NCI-H2029 (cell line): ENCODE measurements at places on chromosomes 12 and 14.

- no peak for DNase-seq
These were observed 840 bp downstream of the DHRS7 start for GRCh38 chr14:60164404-60164711.

DNA sequence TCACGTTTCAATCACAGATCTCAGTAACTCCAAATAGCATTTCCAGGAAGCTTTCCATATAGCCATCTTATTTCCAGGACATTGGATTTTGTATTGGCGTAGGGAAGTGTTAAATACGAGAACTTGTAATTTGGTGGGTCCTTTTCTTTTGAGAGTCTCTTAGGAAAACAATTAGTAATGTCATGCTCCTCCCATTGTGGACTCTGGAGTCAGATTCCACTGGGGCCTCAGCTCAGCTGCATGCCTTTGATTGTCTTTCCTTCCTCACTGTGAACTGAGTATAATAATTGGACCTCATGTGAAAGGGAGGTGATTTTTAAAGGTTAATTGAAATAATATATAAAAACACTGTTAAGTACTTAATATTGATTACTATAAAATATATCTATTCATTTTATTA lies 462.6 kb downstream of the NPAS3 start:
- DNase-seq: peak; percentile 63

DNA sequence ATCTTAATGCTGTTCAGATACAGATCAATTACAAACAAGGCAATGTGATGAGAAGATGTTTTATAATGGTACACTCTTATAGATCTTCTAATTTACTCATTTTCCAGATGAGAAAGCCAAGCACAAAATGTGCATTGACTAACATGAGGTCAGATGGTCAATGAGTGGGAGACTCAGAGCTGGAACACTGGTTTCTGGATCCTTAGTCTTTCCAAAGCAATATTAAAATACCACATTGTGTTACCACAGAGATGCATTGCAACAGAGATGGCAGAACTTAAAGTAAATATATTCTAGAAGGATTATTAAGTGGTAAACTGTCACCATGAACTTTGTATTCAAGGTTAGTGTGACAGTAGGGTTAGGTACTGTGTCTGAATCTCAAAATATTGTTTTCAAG lies 113.6 kb downstream of the SLC15A5 start:
- DNase-seq: no peak

GRCh38 chr12:868722-869121 lies 80.8 kb downstream of the RAD52 start:
- DNase-seq: no peak

GRCh38 chr14:39232554-39233415 lies 930 bp upstream of the MIA2 start:
- no peak for DNase-seq

DNA sequence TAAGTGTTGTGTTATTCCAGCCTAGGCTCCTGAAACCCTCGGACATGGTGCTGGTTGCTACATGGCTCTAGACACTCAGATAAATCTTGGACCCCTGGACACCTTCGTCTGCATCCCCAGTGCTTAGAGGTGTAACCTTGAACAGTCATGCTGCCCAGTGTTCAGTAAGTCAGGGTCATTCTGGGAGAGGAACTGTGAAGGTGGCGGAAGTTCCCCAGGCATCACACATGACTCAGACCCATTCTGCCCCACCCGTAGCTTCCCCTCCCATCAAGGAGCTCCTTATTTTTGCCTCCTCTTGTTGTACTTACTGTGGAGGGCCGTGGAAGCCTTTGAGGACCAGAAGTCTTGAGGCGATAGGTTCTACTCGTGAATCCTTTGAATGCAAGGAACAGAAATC lies 18.1 kb upstream of the SSPN start:
- DNase-seq: no peak

GRCh38 chr14:58985786-58986185 lies 202.7 kb upstream of the DAAM1 start:
- DNase-seq: no peak

GRCh38 chr12:64877363-64878004 lies 53.0 kb downstream of the TBC1D30 start:
- DNase-seq: no peak

GRCh38 chr12:12469386-12469785 lies 93.3 kb downstream of the DUSP16 start:
- DNase-seq: no peak

DNA sequence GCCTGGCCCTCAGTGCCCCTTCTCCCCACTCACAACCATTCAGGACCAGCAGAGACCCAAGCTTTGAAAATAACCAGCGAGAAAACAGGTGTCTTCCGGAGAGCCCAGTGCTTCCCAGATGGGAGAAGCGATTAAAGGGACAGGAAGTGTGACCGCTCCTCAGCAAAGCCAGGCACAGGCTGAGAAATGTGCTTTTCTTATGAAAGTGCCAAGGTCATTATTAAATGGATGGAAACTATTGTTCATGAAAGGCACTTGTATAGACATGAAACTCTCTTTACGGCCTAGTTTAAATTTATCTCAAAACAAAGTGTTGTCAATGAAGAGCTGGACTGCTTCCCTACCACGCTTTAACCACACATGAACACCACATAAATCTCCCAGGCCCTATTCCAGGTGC lies 210.4 kb downstream of the SPTSSA start:
- DNase-seq: no peak

GRCh38 chr12:52458861-52459260 lies 6.9 kb upstream of the KRT6B start:
- no peak for DNase-seq

GRCh38 chr12:55696796-55697462 lies 10.8 kb downstream of the ITGA7 start:
- no peak for DNase-seq

DNA sequence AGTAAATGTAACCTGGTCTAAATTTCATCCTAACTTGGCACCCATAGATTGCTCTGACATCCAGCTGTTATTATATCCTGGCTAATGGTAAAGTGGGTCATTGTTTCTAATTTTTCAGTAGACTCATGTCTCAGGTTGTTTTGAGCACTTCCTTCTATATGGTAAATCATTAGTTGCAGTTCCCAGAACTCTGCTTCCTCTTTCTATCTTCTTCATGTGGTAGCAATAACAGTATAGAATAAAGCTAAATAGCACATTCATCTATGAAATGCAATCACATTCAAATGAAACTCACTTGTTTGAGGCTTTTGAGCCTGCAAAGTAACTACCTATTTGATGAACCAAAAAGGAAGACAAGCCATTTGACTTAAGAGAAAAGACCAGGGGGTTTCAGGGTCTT lies 65.1 kb upstream of the GZMB start:
- no peak for DNase-seq

DNA sequence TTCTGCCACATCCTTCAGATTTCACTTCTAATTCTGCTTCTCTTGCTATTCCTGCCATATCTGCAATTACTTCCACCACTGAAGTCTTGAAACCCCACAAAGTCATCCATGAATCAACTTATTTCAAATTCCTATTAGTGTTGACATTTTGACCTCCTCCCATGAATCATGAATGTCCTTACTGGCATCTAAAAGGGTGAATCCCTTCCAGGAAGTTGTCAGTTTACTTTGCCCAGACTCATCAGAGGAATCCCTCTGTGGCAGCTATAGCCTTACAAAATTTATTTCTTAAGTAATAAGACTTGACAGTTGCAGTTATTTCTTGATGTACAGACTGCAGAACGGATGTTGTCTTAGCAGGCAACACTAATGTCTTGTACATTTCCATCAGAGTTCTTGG lies 162.9 kb downstream of the PCNX1 start:
- no peak for DNase-seq

- no peak for DNase-seq
These were observed 49.9 kb downstream of the OTX2 start for GRCh38 chr14:56760164-56760914.

DNA sequence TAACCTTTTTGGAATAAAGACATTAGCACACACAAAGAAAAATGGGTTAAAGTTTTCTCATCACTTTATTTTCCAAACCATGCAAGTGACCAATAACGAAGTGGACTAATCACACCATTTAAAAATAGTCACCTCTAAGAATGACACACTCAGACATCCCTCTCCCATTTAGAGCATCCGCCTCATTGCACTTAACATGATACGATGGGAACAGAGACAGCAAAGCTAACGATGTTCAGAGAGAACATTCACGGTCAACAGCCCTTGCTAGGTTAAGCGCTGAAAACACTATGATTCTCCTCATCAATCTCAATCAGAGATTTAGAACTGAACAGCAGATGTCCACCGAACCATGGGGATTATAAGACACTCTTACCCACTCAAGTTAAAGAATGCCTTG lies 35.8 kb downstream of the NIN start:
- no peak for DNase-seq

DNA sequence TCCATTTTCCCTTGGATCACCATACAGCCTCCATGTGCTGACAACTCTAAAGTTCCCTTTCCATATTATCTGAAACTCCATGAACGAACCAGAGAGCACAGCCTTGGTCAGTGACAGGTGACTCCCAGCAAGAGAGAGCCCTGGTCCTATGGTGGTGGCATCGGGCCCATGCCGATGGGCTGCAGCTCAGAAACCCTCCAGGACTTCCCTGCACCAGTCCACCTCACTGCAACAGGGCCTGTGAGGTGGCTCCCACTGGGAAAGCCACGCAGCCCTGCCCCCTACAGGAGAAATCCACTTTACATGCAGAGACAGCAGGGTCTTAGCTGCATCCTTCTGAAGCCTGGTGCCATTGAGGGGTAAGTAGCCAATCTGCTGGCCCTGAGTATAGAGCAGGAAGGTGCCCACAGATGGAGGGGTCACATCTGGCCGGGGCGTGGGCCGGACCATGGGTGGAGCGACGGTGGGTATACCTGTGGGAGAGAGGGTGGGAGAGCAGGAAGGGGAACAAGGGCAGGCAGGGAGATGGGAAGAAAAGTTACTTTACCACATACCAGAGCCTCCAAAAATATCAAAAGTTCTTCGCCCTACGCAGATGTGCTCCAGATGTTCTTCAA lies 24.7 kb downstream of the RTRAF start:
- no peak for DNase-seq

DNA sequence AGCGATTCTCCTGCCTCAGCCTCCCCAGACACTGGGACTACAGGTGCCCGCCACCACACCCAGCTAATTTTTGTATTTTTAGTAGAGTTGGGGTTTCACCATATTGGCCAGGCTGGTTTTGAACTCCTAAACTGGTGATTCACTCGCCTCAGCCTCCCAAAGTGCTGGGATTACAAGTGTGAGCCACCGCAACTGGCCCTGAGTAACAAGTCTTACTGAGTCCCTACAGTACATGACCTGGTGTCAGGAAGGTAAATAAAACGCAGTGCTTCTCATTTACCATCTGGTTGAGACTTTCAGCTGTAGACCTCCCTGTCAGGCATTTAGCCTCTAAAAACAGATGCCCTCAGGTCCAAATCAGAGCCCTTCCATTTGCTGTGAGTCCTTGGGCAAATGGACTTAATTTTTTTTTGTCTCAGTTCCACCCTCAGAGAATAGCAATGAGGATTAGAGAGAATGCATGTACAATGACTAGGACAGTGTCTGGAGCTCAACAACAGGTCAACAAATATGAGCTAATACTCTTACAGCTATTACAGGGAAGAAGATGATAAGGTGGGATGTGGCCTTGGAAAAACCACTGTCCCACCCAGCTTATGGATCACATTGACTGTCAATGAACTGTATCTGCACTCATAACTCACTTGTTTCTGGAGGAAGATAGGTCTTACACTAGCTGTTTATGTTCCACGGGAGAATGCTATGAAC lies 70.5 kb downstream of the PHLDA1 start:
- no peak for DNase-seq

GRCh38 chr12:61781021-61781581 lies 479.1 kb upstream of the USP15 start:
- no peak for DNase-seq

DNA sequence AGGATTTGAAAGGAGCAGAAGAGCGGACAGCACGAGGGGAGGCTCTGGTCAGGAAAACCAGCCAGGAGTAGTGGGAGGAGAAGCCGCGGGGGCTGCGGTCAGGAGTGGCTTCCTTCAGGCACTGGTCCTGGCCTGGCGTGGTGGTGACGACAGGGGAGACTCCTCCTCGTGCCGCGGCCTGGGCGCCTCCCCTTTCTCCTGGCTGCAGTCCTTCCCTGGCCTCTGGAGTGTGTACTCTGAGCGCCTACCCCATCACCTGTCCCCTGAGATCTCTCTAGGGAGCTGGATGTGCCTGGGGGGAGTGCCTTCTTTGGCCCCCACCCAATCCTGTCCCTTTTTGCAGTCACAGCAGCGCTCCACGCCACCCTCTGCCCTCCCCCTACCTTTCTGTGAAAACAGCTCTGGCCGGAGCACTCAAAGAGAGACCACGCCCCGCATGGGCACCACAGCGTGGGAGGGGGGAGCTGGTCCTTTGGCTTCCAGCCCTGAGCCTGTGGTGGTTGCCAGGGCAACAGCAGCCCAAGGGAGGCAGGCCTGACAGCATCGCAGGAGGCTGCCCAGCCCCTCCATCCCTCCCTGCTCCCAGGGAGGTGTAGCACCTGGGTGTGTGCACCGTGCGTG lies 125.9 kb downstream of the CALM1 start:
- DNase-seq: peak; percentile 86

- no peak for DNase-seq
These were observed 50.2 kb upstream of the FLRT2 start for GRCh38 chr14:85479771-85480170.

DNA sequence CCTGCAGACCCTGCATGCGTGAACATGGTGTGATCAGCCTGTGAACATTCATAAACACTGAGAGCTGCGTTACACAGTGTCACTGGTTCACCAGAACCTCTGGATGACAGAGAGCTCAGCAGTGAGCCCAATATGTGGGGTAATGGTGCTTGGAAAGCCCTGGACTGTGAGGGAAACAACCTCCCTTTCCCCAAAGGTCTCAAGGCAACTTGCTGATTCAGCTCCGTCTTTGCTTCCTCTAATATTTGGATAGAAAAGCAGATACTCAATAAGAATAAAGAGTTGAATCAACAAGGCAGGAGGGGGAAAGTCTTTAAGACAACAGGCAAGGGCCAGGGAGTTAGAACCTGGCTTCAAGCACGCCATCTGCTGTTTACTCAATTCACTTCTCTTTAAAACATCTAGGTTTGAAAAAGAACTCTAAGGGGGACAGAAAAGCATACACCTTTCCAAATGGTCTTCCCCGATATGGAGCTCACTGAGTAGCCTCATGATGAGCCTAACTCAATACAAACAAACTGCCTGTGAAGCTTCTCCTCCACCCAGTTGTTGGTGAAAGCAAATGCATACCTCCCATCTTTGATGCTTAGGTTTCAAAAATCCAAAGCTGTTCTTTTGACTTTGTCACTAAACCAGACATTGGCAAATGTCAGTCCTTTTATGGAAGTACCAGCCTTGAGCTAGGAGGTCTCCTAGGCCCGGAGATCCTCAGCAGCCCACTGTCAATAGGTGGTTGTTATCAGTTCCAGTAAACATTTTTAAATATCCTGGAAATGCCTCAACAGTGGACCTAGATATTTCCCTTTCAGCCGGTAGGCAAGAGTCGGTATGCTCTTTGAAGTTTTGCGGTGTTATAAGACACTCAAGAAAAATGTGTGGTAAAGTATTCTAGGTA lies 76.1 kb downstream of the SAMD4A start:
- no peak for DNase-seq

DNA sequence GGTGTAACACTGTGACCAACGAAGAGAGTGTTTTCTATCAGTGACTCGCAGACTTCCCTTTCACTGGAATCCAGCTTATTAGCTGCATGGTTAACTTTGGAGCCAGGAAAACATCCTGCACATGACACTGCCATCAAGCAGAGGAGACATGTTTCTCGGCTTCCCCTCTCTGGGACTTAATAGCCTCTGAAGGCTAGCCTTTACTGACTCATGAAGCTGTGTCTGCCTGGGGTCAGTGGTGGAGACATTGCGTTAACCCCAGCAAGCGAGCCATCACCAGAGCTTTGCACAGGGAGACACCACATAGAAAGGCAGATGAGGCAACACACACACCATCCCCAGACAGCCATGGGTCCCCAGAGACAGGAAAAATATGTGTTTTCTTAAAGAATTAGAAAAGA lies 126.9 kb upstream of the PRICKLE1 start:
- no peak for DNase-seq
